ENCODE measurements at places on chromosomes 4 and X.

GRCh38 chr4:108313546-108314339, 145.0 kb upstream of the LEF1 start:
- no peak for DNase-seq

GRCh38 chr4:140078366-140078765, 75.6 kb downstream of the MAML3 start:
- no peak for DNase-seq

DNA sequence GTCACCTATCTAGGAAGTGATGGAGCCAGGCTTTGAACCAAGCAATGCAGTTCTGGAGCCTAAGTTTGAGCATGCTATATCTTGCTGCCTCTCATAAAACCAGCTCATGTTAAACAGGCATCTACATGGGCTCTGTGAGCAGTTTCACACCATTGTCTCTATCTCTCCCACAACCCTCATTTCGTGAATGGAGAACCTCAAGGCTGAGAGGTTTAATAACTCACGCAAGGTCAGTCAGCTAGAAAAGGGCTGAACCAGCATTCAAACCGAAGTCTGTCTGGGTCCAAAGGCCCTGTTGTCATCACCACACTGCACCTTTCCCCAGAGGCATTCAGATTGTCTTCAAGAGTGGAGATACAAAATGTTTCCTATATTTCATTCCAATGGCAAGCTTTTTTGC, 369.2 kb downstream of the MID1IP1 start:
- no peak for DNase-seq

DNA sequence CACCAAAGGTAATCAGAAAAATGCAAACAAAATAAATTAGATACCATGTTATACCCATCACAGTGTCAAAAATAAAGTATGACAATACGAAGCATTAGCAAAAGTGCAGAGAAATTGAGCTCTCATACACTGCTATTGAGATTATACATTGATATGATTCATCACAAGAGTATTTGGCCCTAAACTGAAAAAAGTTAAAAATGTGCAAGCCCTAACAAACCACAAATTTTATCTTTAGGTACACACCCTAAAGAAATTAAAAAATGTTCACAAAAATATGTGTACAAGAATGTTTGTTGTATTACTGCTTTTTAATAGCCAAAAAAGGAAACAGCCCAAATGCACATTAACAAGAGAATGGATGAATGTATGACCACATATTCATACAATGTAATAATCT, 137.9 kb upstream of the MAGEA10 start:
- no peak for DNase-seq

- no peak for DNase-seq
Measured at GRCh38 chr4:154958621-154959358, 177.7 kb downstream of the RBM46 start.

- no peak for DNase-seq
Measured at GRCh38 chrX:150164971-150165600, 198.0 kb upstream of the MAMLD1 start.

GRCh38 chrX:12874581-12874980, 7.7 kb downstream of the TLR7 start:
- DNase-seq: no peak

GRCh38 chr4:102751941-102752340, 8.8 kb downstream of the MANBA start:
- DNase-seq: no peak

- DNase-seq: no peak
Measured at GRCh38 chr4:3781193-3781886, 15.2 kb downstream of the ADRA2C start.

GRCh38 chr4:142334931-142335330, 511.2 kb downstream of the INPP4B start:
- DNase-seq: no peak

- no peak for DNase-seq
Measured at GRCh38 chr4:149896432-149896831, 80.8 kb upstream of the IQCM start.

DNA sequence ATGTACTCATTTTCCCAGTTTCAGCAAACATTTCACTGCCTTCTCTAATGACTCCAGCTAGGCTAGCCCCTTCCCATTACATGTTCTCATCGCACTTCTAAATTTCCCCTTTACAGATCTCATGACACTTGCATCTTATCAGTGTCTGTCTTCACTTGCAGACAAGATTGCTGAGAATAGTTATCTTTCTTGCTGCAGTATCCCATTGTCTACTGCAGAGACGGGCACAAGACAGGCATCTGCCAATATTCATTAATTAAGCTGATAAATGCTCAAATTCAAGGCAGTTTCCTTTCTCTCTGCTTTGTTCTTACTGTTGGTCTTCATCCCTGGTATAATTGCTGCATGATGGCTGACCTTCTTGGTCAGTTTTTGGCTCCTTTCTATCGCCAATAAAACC, 175.9 kb downstream of the ANTXR2 start:
- no peak for DNase-seq

GRCh38 chr4:121150486-121150885, 13.6 kb downstream of the TNIP3 start:
- DNase-seq: no peak

DNA sequence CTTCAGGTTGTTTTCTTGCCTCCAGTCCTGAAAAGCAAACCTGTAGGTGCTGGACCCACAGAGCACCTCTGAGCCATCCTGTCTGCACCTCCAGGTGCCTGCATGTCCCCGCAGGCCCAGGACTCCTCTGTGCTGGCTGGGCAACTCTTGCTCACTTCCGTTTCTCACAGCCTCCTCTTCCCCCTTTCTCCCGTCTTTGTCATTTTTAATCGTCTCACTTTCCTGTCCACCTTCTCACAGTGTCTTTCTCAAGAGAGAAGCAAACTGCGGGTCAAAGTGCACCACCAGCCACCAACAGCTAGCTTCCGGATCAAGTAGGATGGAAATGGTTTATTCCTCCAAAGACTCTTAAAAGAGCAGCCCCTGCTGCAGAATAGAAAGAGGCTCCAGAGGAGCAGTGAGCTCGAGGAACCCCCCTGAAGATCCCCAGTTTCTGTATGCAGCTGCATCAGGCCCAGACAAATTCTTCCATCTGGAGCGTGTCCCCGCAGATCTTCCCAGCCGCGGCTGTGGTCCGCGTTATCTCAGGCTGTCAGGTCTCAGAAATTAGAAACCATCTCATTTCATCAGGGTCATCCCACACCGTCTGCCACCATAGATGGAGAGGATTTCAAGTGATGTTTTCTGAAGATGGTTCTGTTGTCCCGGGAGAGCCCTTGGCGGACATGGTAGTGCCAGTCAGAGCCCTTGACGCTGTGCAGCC, 87.7 kb downstream of the FHDC1 start:
- no peak for DNase-seq

GRCh38 chr4:8156617-8157016, 2.0 kb downstream of the ABLIM2 start:
- DNase-seq: no peak

DNA sequence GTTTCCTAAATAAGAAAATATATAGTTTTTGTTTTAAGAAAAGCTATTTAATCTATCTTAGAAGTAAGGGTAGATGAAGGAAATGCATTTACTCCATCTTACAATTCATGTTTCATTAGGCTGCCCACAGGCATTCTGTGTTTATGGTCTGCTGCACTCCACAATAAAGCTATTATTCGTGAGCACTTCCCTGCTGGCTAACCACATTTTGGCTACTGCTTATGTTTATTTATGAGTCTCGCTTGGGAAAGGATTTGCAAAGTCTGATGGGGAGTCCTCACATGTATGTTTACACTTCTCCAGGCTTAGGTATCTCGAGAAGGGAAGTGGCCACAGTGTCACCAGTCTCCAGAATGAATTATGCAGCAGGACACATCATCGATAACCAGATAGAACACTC, 260.8 kb upstream of the VCX start:
- no peak for DNase-seq

DNA sequence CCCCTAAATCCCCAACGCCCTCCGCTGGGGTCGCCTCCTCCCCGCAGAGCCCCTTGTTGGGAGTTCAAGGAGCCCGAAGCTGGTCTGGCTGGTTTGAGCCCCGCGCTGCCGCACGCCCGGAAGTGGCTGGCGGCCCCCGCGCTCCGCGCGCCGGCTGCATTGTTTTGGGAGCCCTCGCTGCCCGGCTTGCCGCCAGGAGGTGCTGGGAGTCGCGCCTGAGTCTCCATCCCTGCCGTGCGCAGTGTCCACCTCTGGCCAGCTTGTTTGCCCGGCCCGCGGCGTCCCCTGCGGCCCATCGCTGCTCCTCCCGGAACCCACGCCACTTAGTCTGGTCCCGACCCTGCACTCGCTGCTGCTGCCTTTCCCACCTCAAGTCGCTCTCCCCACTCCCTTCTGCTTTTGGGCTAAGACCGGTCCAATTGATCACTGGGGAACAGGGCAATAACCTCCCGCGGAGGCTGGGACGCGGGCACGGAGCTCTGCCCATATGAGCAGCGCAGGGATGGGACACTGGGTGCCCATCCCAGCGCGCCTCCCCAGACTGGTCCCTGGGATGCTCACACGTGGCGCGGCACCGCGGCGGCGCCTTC, 2.2 kb upstream of the SFRP2 start:
- DNase-seq: no peak

GRCh38 chrX:37752281-37752680, 27.6 kb upstream of the CYBB start:
- DNase-seq: no peak

DNA sequence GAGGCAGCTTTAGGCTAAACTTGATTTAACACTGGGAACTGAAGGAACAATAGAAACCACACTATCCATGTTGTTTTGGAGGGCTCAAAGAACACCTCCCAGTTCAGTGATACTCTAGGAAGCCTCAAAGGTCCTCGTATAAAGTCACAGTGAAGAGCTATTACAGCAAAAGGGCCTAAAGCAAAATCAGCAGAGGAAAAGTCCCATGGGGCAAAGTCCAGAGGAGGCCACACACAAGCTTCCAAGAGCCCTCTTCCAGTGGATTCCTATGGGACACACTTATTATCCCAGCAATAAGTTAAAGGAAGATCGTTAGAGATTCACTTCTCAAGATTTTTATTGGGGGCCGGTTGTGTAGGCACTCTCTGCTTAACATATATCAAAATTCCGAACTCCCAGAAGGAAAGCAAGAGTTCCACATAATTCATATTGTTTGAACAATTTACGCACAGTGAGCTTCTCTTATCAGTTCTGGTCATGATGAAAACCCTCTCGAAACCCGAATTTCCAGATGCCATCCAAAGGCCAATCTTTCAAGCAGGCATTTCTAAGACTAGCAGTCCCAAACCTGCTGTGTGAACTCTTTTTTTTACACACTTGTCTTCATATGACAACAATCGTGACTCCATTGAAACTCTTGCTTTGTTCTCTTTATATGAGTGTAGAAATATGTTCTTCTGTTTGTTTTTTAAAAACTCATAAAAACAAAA, 53.7 kb downstream of the ANXA5 start:
- no peak for DNase-seq

- DNase-seq: no peak
Measured at GRCh38 chr4:6464842-6465588, 7.4 kb downstream of the PPP2R2C start.

DNA sequence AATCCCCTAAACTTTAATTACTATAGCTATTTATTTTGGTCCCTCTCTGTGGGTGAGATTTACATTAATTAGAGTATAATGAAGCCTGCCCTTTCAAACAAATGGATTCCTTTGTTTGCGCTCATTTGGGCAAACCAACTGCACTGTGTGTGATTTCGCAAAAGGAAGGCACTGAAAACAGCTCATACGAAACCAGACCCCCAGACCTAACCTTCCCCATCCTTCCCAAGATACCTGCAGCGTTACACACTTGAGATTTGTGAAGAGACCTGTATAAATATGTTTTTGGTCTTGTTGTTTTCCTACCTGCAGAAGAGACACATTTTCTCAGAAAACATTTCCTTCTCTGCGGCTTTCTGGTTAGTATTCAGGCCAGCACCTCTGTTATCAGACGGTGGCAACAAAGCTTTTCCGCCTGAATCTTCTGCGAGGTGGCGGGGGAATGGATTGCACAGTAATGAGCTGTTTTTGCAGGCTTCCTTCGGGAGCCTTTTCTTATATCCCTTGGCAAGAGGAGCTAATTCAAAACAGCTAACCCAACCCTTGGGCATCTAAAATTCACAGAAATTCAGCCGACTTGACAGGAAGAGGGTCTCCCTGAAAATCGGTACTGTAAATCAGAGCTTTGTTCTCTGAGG, 47.6 kb downstream of the CBLL2 start:
- no peak for DNase-seq

GRCh38 chrX:2676794-2677675, 14.1 kb upstream of the CD99 start:
- DNase-seq: no peak

DNA sequence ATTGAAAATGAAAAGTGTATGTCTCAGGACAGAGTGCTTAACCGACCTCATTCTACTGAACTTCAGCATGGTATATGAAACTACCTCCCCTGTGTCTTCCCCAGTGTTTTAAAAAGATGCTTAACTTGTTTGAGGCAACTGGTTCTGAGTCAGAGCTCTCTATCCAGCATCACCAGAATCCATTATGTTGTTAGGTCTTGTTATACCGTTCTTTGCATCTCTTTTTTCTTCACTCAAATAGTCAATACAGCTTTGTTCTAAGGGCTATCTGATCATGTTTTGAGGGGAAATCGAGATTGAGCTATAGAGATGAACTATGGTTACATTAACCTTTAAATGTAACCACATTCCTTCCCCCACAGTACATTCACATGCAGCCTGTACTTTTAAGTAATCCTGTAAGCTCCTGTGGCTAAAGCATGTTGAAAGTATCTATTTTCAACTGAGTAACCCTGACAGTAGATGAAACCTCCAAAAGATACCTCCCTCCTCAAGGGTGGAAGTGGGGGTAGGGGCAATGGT, 514.4 kb downstream of the RPA4 start:
- no peak for DNase-seq

DNA sequence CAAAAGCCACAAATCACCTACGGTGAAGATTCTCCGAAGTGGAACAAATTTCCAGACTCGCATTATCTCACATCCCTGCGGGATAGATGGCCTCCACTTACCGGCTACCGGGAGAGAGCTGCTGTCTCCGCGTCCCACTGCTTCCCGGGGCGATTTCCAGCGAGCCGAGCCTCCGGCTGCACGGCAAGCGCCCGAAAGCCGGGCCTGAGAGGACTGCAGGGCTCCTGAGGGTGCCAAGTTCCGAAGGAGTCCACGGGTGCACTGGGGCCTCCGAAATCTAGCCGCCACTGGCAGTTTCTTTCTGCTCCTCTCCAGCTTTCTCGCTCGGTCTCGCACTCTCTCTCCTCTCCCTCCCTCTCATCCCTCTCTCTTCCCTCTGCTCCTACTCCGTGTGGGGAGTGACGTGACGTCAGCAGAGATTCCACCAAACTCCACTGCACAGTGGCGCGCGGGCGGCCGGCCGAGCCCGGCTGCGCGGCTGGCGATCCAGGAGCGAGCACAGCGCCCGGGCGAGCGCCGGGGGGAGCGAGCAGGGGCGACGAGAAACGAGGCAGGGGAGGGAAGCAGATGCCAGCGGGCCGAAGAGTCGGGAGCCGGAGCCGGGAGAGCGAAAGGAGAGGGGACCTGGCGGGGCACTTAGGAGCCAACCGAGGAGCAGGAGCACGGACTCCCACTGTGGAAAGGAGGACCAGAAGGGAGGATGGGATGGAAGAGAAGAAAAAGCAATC, 14.0 kb upstream of the PITX2 start:
- no peak for DNase-seq

- DNase-seq: no peak
Measured at GRCh38 chrX:50913520-50913919, 3.0 kb downstream of the BMP15 start.

- DNase-seq: peak; percentile 28
Measured at GRCh38 chrX:150694738-150695410, 1.7 kb downstream of the MTMR1 start.

- no peak for DNase-seq
Measured at GRCh38 chr4:5893591-5893990, 705 bp upstream of the CRMP1 start.

- DNase-seq: no peak
Measured at GRCh38 chr4:85805891-85806290, 330.9 kb downstream of the ARHGAP24 start.

GRCh38 chr4:185112104-185112503, 31.0 kb upstream of the SLC25A4 start:
- DNase-seq: no peak
